ENCODE measurements at places on chromosomes 6 and 20.

- no peak for DNase-seq
These were observed 13.0 kb downstream of the SLC2A4RG start for GRCh38 chr20:63752411-63753101.

DNA sequence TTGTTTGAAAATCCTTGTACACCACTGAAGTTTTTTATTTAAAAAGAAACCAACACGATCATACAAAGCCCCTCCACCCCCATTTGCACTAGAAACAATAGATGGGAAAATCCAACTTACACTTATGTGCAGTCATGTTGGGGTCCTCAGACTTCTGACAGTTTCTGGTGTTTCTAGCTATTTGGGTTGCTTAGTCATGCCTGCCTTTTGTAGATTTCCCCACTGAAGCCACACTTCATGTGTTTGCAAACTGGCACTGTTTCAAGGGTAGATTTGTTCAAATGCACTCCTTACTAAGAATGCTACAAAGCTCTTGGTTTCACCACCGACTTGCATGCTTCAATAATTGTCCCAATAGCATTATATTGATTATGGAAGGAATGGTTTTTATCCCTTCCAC, 1.5 kb downstream of the SH3BGRL2 start:
- DNase-seq = no peak

GRCh38 chr6:155936127-155936526, 480.5 kb upstream of the NOX3 start:
- DNase-seq = no peak

- peak; percentile 70 for DNase-seq
These were observed 65.7 kb downstream of the SRC start for GRCh38 chr20:37411408-37412219.

DNA sequence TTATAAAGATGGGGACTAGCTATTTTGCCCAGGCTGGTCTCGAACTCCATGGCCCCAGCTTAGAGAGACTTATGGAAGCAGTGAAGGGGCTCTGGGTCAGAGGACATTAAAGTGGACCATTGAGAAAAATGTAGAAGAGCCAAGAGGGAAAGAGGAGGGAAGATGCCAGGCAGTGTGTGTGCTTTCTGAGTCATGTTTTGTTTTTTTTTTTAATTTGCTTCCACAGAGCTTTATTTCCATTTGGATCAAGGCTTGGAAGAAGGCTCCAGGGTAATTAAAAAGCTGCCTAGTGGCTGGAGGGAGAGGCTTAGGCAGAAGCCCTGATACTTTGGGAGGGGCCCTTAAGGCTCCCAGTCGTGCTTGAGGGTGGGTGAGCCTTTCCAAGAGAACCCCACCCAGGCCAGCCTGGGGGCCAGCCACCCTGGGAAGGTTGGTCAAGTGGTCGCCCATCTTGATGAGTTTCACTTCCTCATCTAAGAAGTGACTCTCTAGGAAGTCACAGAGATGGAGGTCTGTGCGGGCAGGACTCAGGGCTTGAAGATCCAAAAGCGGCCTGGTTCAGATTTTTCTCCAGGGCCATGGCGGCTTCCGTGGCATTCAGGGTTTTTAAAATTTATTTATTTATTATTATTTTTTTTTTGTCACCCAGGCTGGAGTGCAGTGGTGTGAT, 3.0 kb upstream of the ZNF335 start:
- DNase-seq = no peak

DNA sequence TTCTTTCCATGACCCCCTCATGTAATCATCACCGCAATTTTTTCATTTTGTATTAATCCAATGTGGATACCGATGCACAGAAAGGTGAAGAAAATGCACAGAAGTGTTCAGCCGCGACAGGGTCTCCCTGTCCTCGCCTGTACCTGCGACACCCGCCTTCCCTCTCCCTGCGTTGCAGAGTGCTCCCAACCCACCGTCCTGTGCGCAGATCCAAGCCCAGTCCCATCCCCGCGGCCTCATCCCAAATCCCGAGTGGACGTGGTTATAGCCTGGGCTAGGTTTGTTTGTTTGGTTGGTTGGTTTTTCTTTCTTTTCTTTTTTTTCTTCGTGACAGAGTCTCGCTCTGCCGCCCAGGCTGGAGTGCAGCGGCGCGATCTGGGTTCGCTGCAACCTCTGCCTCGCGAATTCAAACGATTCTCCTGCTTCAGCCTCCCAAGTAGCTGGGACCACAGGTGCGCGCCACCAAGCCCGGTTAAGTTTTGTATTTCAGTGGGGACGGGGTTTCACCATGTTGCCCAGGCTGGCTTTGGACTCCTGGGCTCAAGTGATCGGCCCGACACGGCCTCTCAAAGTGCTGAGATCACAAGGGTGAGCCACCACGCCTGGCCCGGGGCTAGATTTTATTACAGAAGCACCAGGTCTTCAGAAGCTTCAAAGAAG, 536 bp upstream of the RAET1G start:
- no peak for DNase-seq

- no peak for DNase-seq
These were observed 144.9 kb downstream of the TRMT11 start for GRCh38 chr6:126131246-126131645.

DNA sequence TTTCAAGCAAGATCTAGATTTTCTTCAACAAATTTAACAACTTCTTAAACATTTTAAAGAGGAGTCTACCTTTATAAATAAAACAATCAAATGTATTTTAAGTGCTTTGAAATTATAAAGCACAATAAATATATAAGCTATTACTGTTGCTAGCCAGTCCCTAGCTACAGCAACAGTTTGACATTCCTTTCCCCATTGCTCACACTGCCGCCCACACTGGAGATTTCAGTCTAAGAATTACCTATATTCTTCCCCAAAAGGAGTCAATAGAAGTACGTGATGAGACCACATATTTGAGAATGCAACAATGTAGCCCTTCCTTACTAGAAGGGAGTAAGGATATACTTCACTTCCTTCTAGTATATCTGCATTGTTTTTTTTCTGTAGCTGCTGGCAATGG, 65.3 kb upstream of the RNF146 start:
- no peak for DNase-seq

- no peak for DNase-seq
These were observed 608.2 kb downstream of the PRKN start for GRCh38 chr6:162119341-162119740.

GRCh38 chr6:165952514-165952913, 215.1 kb downstream of the TBXT start:
- no peak for DNase-seq

- DNase-seq = no peak
These were observed 16.8 kb downstream of the MYLK4 start for GRCh38 chr6:2733736-2734480.

- no peak for DNase-seq
These were observed 21.2 kb downstream of the NHLRC1 start for GRCh38 chr6:18101271-18101670.

DNA sequence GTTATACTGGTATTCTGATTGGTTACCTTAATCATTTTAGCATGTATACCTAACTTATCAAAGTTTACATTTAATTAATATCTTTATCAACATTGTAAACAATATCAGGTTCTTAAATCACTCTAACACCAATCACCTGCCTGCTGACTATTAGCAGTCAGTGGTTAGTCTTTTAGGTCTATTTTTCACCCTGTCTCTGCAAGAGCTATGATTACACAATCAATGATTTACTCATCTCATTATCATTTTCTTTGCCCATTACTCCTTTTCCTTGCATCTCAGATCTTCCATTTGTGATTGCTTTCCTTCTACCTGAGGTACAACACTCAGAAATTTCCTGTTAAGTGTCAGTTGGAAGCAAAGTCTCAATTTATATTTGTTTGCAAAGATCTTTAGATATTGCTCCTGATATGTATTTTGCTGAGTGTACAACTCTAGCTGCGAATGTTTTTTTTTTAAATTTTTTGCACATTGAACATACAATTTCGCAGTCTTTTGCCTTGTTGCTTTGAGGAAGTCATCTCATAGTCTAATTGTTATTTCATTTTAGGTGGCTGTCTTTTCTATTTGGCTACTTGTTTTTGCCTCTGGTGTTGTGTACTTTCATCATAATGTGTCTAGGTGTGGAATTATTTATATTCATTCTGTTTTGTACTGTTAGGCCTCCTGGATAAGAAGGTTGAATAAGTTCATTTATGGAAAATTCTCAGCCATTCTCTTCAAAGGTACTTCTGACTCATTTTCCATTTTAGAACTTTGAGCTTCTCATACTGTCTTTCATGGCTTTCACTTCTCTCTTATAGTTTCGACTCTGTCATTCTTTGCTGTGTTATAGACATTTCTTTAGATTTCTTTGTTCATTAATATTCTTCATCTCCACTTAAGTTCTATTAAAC, 104.9 kb upstream of the CEP162 start:
- DNase-seq = no peak

DNA sequence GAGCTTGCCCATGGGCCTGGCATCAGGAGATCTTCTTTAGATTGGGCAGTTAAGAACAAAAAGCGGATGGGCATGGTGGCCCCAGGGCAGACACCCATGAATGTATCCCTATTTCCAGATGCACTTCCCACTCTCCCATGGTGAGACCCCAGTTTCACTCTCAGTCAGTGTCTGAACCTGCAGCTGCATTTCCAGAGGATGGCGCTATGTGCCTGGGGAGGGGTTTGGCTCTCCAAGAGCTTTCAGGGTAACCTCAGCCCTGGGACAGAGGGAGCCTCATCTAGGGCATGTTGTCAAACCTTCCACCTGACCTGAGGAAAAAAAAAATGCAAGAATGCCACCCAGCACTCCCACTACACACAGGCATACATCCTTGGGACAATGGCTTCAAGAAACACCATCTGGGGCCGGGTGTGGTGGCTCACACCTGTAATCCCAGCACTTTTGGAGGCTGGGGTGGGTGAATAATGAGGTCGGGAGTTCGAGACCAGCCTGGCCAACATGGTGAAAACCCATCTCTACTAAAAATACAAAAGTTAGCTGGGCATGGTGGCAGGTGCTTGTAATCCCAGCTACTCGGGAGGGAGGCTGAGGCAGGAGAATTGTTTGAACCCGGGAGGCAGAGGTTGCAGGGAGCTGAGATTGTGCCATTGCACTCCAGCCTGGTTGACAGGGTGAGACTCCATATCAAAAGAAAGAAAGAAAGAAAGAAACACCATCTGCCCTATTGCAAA, 1.9 kb downstream of the CST9L start:
- no peak for DNase-seq

- DNase-seq = no peak
These were observed 30.6 kb upstream of the QKI start for GRCh38 chr6:163383912-163384311.

DNA sequence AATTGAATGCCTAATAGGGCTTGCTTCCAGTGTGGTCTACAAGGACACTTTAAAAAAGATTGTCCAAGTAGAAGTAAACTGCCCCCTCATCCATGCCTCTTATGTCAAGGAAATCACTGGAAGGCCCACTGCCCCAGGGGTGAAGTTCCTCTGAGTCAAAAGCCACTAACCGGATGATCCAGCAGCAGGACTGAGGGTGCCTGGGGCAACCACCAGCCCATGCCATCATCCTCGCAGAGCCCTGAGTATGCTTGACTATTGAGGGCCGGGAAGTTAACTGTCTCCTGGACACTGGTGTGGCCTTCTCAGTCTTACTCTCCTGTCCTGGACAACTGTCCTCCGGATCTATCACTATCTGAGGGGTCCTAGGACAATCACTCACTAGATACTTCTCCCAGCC, 411.5 kb downstream of the TENT5A start:
- DNase-seq = no peak

DNA sequence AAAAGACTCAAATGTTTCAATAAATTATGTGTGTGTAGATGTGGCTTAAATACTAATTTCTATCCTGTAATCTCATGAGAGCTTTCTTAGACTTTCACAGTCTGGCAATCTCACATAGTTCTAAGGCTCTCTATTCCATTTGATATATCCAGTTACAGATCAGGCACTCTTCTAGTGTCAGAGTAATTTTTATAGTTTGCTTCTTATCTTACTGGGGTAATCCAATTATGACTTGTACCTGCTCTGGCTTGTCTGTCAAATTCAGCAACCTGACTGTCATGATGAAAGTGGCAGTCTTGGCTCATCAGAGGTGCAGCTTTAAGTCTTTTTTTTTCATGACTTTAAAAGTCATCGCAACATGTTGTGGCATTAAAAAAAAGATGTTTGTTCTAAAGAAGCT, 513.2 kb upstream of the MAN1A1 start:
- no peak for DNase-seq

DNA sequence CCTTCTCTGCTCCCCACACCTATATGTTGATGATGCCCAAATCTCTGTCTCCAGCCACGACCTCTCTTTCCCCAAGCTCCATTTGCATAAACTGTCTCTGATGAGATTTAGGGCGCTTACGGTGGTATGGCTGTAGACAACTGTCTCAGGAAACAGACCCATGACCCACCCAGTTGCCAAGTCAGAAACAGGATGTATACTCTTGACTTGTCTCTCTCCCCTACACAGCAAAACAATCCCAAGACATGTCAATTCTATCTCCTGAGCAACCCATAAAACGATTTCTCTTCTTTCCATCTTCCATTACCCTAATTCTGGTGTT, 13.9 kb downstream of the GNL1 start:
- DNase-seq = no peak

DNA sequence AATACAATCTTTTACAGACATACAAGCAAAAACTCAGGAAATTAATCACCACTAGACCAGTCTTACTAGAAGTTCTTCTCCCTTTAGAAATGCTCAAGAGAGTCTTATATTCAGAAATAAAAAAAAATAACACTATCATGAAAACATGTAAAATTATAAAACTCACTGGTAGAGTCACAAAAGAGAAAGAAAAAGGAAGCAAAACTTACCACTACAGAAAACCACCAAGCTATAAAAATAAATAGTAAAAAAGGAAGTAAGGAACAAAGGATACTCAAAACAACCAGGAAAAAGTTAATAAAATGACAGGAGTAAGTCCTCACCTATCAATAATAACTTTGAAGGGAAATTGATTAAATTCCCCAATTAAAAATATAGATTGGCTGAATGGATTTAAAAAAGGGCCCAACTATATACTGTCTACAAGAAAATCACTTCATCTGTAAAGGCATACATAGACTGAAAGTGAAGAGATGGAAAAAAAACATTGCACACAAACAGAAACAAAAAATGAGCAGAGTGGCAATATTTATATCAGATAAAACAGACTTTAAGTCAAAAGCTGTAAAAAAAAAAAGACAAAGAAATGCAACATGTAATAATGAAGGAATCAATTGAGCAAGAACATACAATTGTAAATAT, 489.5 kb downstream of the KIF16B start:
- DNase-seq = no peak

GRCh38 chr20:60001108-60001507, 42.9 kb downstream of the CDH26 start:
- DNase-seq = no peak

Measured in retina (tissue), 1 donor.